ENCODE measurements at places on chromosomes 11 and 22.

GRCh38 chr11:107778839-107779517 is 67.1 kb upstream of the SLN start:
- DNase-seq: no peak

- peak; percentile 71 for DNase-seq
These were observed 7.0 kb downstream of the CHST1 start for GRCh38 chr11:45658292-45658991.

- DNase-seq: no peak
These were observed 24.4 kb downstream of the PGA5 start for GRCh38 chr11:61265357-61265756.

DNA sequence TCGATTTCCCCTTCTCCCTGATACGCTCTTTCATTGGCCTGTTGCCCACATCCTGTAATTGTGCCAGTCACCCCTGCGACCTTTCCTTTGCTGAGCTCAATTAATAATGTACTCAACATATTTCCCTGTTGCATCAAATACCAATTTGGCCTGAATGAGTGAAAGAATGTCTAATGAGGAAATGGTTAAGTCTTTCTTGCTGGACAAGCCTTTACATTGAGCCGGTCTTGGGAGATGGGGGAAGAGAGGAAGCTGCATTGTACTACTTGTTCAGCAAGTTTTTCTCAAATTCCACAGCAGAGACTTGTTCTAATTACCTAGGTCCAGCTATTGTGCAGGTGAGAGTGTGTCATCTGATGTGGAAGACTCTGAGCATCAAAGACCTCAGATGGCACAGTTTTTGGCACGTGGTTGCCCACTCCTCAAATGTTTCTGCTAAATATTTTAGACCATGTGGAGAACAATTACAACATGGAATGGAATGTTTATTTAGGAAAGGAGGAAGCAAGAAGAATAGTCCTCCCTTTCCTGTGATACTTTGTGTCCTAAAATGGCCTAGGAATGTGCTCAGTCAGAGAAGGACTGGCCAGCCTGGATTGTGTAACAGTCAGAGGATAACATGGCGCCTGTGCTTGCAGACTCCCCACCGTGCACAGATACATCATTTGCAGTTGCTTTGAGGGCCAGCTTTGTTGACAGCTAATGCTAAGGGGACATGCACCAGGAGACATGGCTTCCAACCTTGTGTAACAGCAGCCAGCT is 129.5 kb upstream of the E2F8 start:
- no peak for DNase-seq

GRCh38 chr11:85685820-85686459 is at the start of gene CCDC89:
Gene CCDC89 (minus strand): TSS chr11:85686195. CDS start chr11:85686130, 65 bp downstream.
- peak; percentile 91 for DNase-seq

Data from Ammon's horn (tissue), 1 donor.